ENCODE measurements at places on chromosomes 13 and 19.

GRCh38 chr19:6685482-6685881, 15.5 kb upstream of the TNFSF14 start:
- no peak for DNase-seq

DNA sequence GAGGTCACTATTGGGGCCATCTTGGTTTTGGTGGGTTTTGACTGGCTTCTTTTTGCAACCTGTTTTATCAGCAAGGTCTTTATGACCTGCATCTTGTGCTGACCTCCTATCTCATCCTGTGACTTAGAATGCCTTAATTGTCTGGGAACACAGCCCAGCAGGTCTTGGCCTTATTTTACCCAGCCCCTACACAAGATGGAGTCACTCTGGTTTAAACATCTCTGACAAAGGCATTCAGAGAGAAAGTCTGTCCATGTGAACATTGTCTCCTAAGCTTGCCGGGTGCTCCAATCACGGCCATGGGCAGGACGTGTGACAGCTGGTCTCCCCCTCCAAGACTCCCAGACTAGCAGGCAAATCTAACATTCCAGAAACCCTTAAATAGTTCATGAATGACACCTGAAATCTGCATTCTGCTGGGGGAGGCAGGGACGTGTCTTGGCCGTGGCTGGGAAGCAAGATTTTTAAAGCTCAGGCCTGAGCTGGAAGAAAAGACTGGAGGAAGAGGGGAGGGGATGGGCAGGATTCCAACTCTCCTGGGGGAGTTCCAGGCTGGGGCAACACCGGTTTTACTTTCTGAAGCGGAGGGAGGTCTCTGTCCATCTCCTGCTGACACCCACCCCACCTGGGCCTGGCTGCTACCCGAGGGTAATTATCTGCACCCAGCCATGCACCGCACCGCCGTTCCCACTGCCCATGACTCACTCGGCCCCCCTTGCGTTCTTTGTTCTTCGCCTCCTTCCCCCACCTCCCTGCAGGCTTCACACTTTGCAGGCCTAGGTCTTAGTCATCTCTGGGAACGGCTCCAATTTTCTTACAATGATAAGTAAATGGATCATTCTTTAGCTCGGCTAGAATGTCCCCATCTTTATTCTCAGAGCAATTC, 11.6 kb upstream of the OR1M1 start:
- DNase-seq, result no peak

DNA sequence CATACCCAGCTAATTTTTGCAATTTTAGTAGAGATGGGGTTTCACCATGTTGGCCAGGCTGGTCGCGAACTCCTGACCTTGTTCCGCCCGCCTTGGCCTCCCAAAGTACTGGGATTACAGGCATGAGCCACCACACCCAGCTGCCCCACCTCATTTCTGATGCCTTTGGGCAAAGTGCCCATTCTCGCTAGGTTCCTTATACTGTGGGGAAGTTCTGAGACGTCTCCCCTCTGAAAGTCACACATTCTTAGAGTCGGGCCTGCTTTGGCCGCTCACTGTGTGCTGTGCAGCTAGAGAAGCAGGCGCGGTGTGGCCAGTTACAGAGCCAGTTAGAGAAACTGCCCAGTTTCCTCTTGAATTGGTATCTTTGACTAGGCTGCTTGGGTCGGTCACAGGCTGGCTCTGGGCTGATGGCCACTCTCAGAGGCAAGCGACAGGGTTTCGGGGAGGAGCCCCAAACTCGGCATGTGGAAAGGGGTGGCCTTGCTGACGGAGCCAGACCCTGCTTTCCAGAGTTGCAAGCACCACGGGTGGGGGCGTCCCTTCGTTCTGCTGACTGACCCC, 18.0 kb downstream of the PRAM1 start:
- DNase-seq, result no peak

DNA sequence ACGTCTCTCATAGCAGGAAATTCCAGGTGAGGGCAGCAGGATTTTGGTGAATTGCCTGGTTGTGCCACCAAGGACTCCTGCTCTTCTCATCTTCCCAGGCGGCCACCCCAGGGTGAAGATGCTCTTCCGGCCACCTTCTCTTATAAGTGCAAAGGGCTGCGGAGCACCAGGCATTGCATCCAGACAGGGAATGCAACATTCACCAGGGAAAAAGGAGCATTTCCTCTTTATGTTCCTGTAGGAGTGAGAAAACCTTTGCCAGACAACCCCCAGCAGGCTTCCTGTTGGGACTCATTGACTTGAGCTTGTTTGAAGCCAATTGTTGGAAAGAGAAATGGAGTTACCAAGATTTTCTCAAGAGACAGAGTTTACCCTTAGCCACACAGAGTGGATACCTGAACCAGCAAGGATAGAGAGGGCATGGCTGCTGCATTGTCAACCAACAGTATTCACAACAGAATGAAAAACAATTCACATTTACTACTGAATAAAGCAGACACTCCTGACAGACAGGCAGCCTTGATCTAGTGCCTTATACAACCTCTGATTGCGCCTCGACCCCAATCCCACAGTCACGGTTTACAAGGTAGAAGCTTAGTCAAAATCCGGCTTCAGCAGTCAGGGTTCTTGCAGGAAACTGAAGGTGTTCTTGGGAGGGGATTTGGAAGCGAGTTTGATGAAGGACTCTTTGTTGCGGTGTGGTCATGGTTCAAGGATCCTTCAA, 1.8 kb upstream of the ATP11A start:
- no peak for DNase-seq

DNA sequence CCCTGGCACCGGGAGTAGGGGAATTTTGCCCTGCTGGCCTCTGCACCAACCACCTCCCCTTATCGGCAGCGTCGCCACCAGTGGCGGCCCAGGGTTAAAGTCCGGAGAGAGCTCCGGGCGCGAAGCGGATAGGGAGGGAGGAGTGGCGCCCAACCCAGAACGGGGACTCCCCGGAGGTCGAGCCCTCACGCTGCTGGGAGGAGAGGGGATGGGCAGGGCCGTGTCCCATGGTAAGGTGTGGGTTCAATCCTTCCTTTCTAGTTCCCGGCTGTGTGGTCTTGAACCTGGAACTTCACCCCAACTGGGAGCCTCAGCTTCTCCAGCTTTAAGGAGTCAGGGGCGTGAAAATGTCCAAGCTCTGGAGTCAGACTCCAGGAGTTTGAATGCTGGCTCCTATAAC, 23.3 kb upstream of the BCL3 start:
- no peak for DNase-seq

Data from NCI-H1417 treated with DMSO at 0.1 percent for 48 hours (cell line).